ENCODE measurements at places on chromosomes 1 and 21.

- DNase-seq, result no peak
These were observed 140.9 kb downstream of the KCNT2 start for GRCh38 chr1:196467230-196467925.

- no peak for DNase-seq
These were observed 15.3 kb upstream of the IL23R start for GRCh38 chr1:67150931-67151330.

DNA sequence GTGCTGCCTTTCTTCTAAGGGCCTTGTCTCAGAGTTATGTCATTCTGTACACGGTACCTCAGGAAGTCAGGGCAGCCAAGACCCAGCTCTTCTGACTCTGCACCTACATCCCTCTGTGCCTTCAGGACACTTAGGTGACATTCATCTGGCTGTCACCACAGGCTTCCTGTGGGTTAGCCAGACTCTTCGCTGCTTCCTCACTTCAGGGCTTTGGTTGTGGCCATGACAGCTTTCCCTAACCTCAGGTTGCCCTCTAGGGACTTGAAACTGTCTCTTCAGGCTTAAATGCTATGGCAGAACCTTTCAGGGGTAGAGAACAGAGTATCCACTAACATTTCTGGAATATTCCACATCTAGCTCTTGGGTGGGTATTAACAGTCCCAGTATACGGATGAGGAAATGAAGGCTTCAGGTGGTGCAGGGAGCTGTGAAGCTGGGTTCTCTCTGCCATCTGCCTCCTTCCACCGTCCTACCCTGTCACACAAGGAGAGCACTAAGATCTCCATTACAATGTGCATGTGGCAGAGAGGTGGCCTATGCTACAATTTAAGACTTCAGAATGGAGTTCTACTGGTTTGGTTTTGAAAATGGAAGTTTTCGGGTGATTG, 9.9 kb downstream of the TSSK3 start:
- peak; percentile 15 for DNase-seq

- peak; percentile 37 for DNase-seq
These were observed 17.2 kb upstream of the RASSF5 start for GRCh38 chr1:206489980-206490770.

DNA sequence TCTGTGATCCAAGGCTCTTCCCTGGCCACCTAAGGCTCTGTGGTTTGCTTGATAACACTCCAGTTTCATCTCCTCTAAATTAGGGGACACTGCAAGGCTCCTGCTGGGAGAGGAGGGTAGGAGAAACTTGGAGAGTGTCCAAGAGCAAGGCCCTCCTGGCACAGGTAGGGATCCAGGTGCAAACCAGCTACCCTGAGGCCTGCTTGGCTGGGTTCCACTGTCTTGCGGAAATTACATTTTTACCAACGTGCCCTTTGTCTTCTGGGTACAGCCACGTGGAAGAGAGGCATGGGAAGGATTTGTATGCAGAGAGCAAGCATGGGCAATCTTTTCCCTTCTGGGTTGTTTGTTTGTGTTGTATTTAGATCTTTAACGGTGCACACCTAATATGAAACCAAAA, 132.5 kb downstream of the PRDM2 start:
- no peak for DNase-seq

DNA sequence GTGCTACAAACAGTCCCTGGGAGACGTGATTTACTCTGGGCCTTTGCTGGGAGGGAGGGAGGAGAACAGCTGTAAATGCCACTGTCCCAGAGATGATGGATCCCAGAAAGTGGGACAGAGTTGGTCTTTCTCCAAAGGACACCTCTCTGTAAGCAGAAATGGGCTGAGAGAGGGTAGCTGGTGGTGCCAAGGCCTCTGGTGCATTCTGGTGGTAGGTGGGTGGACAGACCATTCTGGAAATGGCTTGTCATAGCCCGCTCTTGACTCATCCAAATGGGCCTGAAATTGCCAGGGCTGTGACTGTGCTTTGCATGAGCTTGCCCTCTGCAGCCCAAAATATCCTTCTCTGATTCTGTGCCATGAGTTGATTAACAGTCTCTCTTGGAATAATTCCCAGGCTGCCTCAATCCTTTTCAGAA, 36.1 kb downstream of the CCDC185 start:
- DNase-seq, result no peak

GRCh38 chr1:186681121-186681520, 898 bp upstream of the PTGS2 start:
- DNase-seq, result no peak

GRCh38 chr21:31644643-31645042, 14.8 kb upstream of the SOD1 start:
- no peak for DNase-seq

- DNase-seq, result no peak
These were observed 71.4 kb upstream of the COG2 start for GRCh38 chr1:230570724-230571360.

- DNase-seq, result no peak
These were observed 18.9 kb upstream of the PDXK start for GRCh38 chr21:43699933-43700599.

GRCh38 chr1:176839216-176839615, 325.3 kb downstream of the ASTN1 start:
- DNase-seq, result no peak

GRCh38 chr21:37771181-37771580, 145.1 kb downstream of the KCNJ6 start:
- DNase-seq, result no peak

DNA sequence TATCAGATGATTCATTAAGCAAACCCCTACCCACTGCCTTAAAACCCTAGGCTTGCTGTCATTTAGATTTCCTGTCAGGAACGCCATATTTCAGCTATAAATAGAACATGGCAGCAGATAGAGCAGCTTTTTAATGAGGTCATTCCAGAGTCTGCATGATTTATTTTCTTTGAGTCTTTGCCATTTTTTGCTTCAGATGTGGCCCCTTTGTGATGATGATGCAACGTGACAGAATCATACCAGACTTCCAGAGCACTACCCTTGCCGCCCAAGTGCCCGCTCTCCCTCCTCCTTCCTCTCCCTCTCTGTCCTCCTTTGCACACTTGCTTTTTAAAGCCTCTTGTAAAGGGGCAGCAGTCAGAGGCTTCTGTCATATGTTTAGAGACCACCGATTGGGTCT, 55.5 kb upstream of the TRIM67 start:
- DNase-seq, result no peak

DNA sequence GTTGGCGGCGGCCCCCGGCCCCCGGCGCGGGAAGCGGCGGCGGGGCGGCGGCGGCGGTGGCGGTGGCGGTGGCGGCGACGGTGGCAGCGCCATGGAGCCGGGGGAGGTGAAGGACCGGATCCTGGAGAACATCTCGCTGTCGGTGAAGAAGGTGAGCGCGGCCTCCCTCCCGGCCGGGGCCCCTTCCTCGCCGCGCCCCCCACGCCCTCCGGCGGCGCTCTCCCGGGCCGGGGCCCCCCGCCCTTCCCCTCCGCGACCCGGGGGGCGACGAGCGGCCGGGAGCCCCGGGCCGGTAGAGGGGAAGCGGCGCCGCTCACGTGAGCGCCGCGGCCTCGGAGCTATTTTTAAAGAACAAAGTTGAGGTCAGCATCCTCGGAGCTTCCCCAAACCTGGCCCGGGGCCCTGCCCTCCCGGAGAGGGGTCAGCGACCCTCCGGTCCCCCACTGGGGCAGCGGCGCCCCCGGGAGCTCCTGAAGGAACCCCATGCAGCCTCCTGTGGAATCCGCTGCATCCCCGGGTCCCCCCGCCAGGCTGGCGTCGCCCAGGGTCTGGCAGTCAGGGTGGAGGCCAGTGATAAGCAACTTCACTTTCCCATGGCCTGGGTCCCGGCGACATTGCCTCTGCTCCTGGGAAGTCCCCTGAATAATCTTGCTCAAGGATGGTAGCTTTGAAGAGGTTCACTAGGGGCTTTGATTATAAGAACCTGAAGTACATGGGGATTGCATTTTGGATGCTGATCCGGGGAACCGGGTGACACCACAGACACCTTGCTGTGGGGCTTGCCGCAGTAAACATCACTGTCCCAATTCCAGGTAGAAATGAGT, 560 bp downstream of the PLEKHM2 start:
- peak; percentile 24 for DNase-seq

GRCh38 chr1:171802207-171802606, 20.7 kb downstream of the METTL13 start:
- DNase-seq, result no peak

GRCh38 chr1:226064816-226065248, 2.3 kb downstream of the H3-3A start:
- peak; percentile 3 for DNase-seq

DNA sequence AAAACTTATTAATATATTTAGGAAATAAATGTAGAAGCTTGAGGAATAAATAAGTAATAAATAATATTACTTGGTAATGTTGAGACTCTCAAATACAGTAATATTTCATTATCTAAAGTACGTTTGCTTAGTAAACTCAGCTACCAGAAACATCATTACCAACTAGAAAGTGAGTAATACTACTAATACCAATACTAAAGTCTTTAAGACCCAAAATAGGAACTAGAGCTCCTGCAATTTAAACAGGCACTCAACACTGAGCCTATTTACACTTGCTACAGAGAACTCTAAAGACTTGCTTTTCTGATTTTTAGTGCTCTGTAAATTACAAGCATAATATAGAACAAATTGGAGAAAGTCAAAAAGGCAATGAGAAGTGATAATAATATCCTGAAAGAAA, 13.5 kb upstream of the C1orf105 start:
- no peak for DNase-seq

- no peak for DNase-seq
These were observed 7.0 kb upstream of the TNFRSF1B start for GRCh38 chr1:12159816-12160215.

- no peak for DNase-seq
These were observed 183.0 kb downstream of the APP start for GRCh38 chr21:25987531-25987930.

DNA sequence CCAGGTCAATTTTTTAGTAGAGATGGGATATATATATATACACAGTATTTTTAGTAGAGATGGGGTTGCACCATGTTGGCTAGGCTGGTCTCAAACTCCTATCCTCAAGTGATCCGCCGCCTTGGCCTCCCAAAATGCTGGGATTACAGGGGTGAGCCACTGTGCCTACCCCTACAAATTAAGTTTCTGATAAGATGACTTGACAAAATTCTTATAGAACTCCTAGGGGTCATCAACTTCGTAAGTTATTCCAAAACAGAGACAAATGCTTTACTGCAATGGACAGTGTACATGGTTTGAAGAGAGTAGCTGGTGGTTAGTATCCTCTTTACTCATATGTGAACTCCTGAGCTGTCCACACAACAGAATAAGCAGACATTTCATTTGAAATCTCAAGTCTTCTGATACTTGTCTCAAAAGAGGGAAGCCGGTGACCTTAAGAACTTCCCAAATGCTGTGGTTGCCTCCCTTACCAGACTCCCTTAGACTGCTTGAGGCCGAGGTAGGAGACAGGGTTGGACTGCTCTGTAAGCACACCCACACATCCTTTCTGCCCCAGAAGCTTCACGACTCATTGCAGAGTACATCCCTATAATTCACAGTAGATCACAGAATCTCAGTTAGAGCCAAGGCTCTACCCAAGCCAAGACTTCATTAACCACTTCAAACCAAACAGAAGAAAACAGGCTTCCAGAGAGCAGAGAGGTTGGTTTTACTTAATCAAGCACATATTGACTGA, 244.1 kb upstream of the IRF2BP2 start:
- DNase-seq, result no peak

DNA sequence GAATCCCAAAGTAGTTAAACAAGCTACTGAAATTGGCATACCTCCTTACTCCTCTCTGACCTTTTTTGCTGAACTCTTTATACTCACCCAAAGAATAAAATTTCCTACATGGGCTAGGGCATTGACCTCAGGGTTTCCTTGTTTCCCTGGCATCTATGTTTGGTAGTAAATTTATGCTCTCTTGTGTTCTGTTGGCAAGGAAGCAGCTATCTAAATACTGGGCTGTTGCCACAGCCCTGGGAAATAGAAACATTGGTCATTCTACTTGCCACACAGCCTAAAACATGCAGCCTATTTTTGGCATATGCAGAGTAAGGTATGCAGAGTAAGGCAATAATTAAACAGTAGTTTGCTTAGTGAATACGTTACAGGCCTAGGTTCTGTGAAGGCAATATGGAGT, 351.4 kb downstream of the HLX start:
- no peak for DNase-seq
